T1000 (cell line): ENCODE measurements at places on chromosomes 1 and 21.

DNA sequence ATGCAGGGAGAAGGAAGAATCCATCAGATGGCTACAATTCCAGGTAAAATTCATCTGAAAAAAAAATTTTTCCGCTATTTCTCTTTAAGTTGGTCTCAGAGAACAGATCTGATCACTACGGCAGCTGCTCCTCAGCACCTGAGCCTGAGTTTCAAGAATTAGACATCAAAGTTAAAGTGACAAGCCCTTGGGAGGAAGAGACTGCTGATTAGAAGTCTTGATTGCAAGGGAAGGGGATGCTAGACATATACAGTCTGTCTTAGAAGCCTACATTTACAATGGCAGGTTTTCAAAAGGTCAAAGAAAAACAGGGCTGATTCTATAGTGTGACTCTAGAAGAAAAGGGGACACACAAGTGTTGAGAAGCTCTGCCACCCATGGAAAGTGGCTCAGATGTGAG is 48.3 kb downstream of the SUSD4 start:
- no peak for DNase-seq

DNA sequence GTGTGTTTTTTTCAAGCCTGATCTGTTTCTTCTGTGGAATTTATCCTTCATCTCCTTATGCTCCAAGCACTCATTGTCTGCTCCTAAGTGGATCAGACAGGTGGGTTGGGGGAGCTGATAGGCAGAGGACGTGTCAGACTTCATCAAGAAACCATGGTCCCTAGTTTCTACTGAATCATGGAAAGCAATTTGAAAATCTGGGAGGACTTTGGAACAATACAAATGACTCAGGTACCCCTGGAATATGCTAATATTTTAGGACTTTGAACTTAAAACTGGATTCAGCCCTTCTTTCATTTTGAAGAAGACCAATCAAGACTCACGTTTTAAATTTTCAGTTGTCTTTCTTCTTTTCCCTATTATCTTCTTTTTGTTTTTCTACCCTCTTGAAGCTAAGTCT is 7.7 kb downstream of the ABCG1 start:
- DNase-seq, result no peak

- peak; percentile 54 for DNase-seq
These were observed 25.7 kb upstream of the MACF1 start for GRCh38 chr1:39178541-39179431.

DNA sequence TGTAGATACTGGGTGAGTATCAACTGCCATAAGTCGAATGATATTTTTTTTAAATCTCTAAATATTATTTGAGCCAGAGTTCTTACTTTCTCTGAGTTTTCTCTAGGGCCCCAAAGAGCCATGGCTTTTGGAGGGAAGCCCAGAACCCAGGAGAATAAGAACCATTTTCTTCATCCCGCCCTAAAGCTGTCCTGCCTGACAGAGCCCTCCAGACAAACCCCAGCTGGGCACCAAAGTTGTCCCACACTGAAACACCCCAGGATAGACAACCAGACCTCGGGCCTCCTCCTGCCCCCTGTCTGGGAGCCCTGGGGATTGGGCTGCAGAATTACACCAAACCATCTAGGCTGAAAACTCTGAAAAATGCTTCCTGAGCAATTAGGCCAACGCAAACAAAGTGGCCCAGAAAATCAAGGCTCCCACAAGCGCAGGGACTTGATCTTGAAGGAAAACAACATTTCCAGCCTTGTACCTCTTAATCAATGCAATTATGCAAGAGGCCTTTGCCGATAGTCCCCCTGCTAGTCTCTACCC is 113.1 kb downstream of the RRAGC start:
- DNase-seq, result no peak

- no peak for DNase-seq
These were observed 105.6 kb downstream of the LRRC7 start for GRCh38 chr1:69673321-69673720.

DNA sequence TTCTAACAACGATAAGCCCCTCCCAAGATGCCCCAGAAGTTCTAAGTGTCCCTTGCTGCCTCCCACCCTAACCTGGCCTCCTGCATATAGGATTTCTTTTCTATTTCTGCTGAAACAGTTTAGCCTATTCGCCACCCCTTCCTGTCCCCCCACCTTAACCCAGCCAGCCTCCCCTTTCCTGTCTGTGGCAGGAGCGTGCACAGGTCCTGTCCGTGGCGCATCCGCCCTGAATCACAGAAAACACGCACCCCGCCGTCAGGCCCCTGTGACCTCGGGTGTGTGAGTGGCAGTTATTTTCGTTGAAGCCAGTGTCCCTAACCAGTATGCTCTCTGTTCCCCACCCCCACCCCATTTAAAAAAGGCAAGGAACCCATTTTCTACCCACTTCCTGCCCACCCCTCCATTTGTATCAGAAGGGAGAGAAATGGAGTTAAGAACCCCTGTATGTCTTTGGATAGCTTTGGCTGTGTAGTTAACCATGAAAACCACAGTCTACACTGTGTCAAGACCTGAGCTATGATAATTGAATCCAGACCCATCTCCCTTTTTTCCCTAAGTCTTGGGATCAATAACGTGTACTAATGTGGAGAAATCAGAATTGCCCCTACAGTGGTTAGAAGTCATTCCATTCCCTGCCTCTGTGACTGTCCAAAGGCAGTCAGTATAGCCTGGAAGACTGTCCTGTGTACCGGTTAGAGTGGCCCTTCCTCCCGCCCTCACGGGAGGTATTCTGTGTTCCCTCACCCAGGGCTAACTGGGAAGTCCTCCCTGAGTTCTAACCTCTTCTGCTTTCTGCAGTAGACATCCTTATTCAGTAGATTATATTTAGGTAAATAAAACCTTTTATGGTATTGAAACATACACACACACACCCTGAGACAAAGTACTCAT is 1.8 kb downstream of the PLEKHO1 start:
- DNase-seq, result no peak

- no peak for DNase-seq
These were observed 1.8 kb downstream of the ESPN start for GRCh38 chr1:6426277-6426971.

- DNase-seq, result no peak
These were observed 24.3 kb downstream of the VAV3 start for GRCh38 chr1:107940701-107941100.

- DNase-seq, result peak; percentile 44
These were observed 4.5 kb upstream of the COL16A1 start for GRCh38 chr1:31708324-31708723.

GRCh38 chr1:208988811-208989222 is 594.7 kb upstream of the CAMK1G start:
- DNase-seq, result no peak

DNA sequence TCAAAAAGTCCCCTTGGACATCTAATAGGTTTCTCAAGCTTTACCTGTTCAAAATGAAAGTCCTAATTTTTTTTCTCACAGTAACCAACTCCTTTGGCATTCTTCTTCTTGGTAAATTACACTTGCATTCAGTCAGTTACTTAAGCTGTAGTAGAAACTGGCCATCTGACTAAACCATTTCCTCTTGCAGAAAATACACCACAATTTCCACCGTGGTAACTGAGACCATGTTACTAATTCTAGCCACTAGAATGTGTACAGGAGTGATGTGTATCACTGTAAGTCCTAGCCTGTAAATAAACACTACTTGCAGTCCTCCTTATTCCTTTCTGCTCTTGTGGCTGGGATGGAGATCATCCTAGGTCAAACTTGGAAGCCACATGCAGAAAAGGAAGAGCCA is 965.4 kb upstream of the TMPRSS15 start:
- no peak for DNase-seq

DNA sequence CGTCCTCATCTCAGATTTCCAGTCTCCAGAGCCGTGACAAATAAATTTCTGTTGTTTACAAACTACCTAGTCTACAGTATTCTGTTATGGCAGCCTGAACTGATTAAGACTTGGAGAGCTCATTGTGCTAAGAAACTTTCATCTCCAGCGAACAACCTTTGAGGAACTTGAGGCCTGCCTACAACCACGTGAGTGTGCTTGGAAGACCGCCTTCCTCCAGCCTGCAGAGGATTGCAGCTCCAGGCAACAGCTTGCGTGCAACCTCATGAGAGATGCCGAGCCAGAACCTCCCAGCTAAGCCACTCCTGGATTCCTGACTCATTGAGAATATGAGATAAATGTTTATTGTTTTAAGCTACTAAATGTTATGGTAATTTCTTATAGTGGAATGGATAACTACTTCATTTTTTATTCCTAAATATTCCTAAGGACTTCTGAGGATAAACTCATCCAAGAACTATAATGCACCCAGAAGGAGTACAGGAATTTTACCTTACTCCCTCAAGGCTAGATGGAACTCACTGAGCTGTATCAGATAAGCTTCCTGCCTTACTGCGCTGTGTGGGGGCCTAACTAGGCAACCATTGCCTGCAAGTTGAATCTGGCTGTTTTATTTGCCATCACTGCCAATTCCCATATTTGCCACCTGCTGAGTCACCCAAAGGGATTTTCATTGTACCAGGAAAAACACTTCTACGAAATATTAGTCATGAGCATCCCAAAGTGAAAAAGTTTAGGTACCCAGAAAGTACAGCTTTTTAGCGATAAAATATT is 17.6 kb downstream of the FAM177B start:
- DNase-seq, result peak; percentile 85

GRCh38 chr1:210516697-210517459 is 188.2 kb downstream of the HHAT start:
- DNase-seq, result no peak

DNA sequence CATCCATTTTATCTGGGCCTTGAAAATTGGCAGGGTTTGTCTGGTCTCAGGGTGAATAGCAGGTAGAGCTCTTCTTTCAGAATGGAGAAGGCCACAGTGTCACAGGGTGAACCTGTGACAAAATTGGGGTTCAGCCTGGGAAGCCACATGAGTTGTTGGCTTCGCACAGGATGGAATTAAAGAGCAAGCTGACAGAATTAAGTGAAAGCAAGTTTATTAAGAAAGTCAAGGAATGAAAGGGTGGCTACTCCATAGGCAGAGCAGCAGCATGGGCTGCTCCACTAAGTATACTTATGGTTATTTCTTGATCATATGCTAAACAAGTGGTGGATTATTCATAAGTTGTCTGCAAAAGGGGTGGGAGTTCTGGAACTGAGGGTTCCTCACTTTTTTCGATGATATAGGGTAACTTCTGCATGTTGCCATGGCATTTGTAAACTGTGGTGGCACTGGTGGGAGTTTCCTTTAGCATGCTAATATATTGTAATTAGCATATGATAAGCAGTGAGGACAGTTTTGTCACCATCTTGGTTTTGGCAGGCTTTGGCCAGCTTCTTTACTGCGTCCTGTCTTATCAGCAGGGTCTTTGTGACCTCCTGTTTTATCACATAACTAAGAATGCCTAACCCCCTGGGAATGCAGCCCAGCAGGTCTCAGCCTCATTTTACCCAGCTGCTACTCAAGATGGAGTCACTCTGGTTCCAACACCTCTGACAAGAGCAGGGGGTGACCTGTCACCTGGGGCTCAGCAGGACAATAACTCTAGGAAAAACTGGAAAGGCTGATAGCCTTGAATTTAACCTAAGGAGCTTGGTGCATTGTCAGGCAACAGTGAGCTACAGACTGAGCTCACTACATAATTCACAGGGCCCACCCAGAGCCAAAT is 5.1 kb downstream of the IFNAR2 start:
- no peak for DNase-seq

GRCh38 chr1:6445062-6445763 is 20.6 kb downstream of the ESPN start:
- no peak for DNase-seq

DNA sequence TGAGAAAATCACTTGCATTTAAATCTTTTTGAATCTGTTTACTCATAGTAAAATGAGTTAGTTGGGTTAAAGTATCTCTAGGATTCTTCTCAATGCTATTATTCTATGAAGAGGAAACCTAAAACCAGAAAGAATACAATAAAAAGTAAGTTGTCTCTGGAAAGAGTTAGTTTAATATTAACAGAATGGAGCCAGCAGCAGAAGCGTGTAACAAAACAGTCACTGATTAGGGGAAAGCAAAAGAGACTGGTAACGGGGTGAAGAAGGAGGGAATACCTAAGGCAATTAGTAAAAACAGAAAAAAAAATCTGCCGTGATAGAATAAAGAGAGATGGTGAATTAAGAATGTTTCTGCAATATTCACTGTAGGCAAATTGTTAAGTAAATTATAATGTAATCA is 60.0 kb downstream of the NRDC start:
- no peak for DNase-seq

- no peak for DNase-seq
These were observed 50.0 kb upstream of the SYT6 start for GRCh38 chr1:114203595-114204128.

DNA sequence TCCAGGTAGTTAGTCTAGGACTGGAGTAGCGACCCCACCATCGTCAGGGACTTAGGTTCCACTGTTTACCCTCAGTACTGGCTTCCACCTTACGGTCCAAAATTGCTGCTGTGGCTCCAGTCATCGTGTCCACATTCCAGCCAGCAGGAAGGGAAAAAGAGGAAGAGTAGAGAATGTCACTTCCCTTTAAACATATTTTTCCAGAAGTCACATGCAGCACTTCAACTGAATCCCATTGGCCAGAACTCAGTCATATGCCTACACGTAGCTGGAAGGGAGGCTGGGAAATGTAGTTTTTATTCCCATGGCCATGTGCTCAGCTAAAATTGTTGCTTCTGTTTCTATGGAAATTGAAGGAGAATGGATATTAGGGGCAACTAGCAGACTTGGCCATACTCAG is 84.1 kb upstream of the SELENON start:
- DNase-seq, result no peak

DNA sequence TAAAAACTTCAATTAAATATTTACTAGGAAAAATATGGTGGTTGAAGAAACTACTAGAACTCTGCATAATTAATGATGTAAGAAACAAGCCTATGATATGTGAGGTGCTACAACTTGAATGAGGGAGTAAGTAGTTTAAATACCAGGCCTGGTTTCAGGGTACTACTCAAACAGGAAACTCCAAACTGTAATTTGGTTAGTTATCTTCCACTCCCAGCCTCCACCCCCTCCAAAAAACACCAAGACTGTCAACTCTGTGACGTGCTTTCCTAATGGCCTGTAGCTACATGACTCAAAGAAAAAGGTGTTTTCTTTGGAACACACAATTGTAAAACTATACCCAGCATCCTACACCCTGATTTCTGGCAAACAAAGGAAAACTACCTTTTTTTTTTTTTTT is 55.9 kb upstream of the RCC1 start:
- DNase-seq, result no peak

- DNase-seq, result no peak
These were observed 623 bp downstream of the CAPN2 start for GRCh38 chr1:223712850-223713474.

GRCh38 chr1:193270996-193271395 is 84.6 kb upstream of the B3GALT2 start:
- DNase-seq, result no peak

GRCh38 chr1:169390303-169390702 is 22.3 kb downstream of the BLZF1 start:
- no peak for DNase-seq

GRCh38 chr1:67685558-67686266 is 711 bp downstream of the GADD45A start:
- no peak for DNase-seq
